ENCODE measurements at places on chromosomes 12 and 14.
A peak's percentile ranks its signal among the peaks of the same experiment; 100 is the strongest.

DNA sequence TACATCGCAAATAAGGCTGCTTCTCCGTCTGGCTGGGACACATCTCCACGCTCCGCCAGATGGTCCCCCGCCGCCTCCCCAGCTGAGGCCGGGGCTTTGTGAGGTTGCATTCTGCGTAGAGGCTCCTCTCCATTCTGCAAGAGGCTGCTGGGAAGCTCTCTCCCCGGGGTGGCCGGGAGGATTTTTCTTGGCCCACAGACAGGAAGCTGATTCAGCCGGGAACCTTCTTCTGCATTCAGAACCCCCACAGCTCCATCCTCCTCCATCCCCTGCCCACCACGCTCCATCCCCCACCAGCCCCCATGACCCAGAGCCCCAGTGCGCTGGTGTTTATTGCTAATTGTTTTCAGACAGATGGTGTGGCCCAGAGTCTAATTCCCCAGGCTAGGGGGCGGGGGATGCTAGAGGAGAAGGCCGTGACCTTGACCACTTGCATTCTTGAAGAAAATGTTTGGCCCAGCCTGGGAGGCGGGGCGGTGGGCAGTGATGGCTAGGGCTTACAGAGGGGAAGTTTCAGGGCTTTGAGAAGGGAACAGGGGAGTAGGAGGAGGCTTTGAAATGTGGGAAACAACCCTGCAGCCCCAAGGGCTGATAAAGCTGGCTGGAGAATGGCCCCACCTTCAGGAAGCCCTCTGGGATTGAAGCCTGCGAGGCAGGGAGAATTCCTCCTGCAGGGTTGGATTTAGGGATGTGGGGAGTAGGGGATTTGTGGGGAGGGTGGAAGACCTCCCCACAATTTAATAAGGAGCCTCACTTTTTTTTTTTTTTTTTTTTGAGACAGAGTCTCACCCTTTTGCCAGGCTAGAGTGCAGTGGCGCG, 88.5 kb upstream of the NCOR2 start:
- no peak for DNase-seq

- DNase-seq: no peak
These were observed 28.6 kb downstream of the TDG start for GRCh38 chr12:103994235-103994634.

- DNase-seq: no peak
These were observed 275.7 kb downstream of the CCDC59 start for GRCh38 chr12:82082501-82082900.

GRCh38 chr12:25829192-25829591, 129.3 kb upstream of the RASSF8 start:
- DNase-seq: no peak

DNA sequence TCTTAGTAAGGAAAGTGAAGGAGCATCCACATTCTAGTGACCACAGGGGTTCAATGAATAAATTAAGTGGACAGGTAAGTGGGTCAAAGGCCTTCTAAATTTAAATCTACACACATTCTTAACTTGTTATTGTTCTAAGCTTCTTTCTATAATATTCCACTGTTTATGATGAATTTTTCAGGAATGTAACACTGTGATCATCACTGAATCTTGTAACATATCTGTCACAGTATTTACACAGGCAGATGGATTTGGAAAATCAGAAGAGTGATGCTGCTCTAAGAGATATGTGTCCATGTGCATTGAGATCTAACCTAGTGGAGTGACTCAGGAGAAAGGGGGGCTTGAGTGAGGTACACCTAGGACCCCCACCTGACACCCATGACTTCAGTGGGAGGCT, 115.4 kb upstream of the OVCH1 start:
- DNase-seq: no peak

GRCh38 chr12:3179731-3180130, 102.6 kb downstream of the TSPAN9 start:
- DNase-seq: no peak

DNA sequence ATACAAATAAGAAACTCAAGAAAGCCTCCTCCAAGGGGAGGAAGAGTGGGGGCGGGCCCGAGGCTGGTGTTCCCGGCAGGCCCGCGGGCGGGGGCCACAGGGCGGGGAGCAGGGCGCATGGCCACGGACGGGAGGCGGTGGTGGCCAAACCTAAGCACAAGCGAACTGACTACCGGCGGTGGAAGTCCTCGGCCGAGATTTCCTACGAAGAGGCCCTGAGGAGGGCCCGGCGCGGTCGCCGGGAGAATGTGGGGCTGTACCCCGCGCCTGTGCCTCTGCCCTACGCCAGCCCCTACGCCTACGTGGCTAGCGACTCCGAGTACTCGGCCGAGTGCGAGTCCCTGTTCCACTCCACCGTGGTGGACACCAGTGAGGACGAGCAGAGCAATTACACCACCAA, 8.7 kb downstream of the DACT1 start:
- no peak for DNase-seq

DNA sequence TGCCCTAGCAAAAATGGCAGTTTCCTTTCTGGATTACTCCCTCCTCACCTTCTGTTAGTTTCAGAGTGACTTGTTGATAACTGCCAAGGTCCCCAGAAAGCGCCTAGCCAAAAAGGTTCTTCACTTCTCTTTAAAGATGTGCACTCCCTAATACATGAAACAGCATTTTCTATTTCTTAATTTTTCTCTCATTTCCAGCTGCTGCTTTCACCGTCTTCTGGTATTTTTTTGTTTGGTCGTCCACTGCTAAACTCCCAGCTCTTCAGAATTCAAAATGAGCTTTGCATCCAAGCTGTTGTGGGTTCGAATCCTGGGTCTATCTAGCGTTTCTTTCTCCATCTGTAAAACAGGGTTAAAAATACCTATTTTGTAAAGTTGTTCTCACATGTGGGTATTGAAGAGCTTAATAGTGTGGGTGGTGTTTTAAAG, 397 bp upstream of the BORCS5 start:
- DNase-seq: no peak

DNA sequence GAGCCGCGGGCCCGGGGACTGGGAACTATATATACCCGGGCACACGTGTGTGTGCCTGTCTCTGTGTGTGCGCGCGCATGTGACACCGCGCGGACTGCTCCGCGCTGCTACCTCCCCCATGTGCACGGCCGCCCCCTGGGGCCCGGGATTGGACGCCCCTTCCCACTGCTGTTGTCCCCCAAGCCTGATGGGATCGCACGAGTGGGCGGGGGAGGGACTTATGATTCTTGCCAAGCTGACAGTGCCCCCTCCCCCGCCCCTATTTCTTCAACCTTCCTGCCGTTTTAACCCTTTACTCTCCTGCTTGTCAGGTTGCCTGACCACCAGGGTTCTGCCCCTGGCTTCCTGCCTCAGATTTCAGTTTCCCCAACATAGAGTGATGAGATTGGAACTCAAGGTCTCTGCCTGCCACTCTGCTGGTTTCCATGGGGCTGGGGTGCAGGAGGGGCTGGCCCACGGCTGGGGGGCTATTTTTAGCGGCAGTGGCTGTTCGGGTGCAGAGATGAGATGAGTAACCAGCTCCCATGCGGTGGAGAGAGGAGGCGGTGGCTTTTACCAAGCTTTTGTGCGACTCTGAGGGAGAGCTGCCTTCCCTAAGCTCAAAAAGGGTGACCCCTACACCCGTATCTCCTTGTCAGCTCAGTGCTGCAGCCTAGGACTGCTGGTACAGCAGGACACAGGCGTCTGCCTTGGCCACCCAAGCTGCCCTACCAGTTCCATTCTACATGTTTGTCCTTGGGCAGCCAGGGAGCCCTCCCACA, at the start of gene DDN:
DDN (minus strand) TSS at position 5 of the 761 bp plus-strand sequence. CDS start 88 bp downstream, outside the sequence.
- peak; percentile 82 for DNase-seq

GRCh38 chr12:87467936-87468335, 561.3 kb downstream of the C12orf50 start:
- DNase-seq: no peak

DNA sequence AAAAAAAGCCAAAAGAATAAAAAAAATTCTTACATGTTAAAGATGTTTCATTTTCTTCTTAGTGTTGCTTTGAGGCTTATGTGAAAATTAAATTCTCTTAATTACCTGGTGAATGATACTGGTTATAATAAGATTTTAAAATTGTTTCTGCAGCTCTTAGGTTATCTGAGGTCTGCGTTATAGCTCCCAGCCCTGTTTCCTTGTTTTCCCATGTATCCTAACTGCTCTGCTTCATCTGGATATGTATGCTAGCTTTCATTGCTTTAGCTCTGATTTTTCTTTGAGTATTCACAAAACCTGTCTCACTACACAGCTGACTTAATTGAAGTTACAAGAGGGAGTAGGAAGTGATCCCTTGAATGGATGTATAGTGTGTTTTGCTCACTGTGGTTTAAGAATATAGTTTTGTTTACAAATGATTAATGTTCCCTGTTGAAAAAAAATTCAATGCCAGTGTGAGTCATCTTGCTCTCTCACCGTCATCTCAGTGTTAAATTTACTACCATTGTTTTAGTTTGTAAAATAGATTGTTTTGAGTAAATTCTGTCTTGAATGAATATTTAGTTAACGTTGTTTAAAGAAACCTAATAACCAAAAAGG, 26.8 kb downstream of the CPSF6 start:
- no peak for DNase-seq
